ENCODE measurements at places on chromosomes 2 and 18.

DNA sequence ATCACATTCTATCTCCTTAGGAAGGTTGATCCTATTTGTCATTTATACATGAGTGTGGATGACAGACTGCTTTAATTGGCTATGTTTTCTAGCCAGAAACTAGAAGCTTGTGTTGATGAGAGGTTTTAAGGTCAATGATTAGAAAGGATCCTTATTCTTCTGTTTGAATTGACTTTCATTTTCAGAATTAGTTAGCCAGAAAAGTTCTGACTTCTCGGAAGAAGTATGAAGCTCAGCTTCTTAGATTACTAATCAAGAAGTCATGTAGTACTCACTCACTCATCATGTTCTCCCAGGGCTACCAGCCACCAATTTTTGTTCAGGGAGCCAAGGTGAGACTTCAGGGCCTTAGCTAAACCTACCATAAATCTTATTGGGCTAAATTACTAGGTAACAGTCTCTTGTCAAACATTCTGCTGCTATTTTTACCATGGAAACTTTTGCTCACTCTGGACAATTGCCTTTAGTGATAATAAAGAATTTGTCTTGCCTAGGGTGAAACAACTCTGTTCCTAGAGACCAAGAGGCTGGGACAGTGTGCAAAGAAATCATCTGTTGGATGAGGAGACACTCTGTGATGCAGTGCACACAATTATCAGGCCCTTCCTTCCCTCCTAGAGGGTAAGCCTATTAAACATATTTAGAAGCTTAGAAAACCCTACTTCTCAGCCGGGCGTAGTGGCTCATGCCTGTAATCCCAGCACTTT is 111.6 kb upstream of the DNMT3A start:
- no peak for DNase-seq

- DNase-seq, result no peak
These were observed 1.4 kb upstream of the NRP2 start for GRCh38 chr2:205680903-205681302.

DNA sequence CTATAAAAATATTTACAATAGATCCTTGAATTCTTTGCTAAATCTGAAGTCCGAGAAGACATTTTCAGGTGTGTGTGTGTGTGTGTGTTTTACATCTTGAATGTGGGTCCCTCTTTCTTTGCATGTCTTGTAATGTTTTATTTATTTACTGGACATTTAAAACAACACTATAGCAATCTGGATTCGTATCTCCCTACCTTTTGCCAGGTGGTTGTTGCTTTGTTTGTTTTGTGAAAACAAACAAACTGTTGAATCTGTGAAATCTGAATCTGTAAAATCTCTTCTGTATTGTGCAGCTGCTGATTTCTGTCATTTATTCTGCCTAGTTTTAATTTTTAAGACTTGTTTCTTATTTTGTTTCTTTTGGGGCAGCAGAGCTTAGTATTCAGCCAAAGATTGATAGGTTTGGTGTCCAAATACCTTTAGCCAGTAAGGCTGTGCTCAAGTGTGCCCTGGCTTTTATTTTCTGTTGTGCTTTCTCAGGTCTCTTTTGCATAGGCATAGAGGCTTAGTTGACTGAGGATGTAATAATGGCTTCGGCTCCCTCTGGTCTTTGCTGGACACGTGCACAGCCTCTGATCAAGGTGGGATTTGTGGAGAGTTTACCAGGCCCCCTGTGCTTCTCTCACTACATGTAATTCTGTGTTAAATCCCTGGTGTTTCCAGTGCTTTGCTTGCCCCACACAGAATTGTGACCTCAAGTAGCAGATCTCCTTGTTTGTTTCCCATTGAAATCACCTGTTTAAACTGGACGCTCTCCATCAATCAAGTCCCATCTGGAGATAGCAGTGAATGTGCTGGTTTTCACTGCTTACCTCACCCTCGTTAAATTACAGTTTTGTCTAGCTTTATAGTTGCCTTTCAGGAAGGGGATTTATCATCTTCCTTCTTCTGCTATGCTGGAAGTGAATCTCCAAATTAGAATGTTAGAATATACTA is 71.1 kb downstream of the BIRC6 start:
- DNase-seq, result no peak

DNA sequence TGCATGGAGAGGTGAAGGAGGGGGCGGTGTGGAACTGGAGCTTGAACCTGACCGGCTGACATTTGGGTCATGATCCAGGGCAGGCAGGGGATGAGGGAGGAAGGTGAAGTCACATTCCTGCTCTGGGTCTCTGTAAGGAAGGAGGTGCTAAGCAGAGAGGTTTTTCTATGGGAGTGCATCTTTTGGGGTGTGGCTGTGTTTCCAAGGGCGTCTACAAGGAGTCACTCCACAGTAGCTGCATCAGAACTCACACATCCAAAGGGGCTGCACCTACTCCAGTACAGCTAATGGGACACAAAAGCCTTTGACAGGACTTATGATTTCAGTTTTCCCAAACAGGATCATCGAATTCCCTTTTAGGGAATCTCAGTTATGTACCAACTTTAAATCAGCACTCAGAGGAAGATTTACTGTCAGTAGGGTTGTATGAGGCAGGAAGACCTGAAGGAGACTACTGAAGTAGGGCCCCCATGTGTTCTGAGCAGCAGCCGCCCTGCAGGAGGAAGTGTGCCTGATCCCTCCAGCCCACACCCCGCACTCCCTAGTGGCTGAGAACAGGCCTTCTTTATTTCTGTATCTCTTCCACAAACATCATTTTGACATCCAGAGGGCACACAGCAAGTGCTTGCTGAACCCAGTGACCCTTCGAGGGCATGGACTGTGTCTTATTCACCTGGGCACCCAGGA is 137.2 kb downstream of the CELF4 start:
- DNase-seq, result no peak

DNA sequence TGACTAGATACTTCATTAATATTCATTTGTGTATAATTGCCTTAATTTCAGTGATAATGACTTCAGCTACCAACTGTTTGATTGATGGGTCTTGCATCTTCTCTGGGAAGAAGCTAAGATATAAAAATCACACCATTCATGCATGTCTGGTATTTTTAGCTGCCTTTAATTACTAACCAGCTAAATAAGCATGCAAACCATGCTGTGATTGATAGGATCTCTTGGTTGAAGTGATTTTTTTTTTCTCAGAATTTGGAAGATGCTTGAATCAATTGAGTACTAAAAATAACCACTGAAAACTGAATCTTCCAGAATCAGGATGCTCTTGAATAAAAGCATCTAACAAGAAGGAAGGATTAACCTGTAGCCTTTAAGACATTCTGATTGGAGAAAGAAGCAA is 668.8 kb downstream of the TDRD15 start:
- DNase-seq, result no peak
